ENCODE measurements at places on chromosomes 12 and 14. TPM values are rescaled to one million over a fixed set of nuclear protein-coding genes. Genes with fewer than 3 reads are reported as not detected.
A peak's percentile ranks its signal among the peaks of the same experiment; 100 is the strongest.

DNA sequence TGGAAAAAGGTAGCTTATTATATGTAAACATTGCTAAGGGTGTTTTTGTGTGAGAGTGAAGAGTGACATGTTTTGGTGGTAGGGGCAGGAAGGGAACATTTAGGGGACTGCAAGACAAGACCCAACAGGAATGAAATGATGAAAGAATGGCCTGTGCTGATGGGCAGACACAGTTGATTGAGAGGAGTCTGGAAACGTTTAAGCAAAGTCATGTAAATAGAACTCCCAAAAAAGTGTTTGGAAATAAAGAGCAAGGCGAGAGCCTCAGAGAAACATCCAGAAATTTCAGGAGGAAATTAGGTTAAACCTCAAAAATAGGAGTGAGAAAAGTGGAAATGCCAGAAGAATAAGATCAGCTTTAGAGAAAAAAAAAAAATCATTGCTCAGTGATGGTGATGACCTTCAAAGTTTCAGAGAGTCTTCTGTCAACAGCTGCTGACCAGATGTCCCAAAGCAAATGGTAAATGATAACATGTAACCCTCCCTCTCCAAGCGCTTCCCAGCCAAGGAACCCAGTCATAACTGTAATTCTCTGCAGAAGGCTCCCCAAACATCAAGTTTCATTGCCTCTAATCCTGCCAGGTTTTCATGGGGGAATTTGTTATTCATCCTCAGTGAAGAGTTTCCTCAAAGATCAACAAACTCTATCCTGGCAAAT, 223.2 kb upstream of the FAR2 start:
- H3K36me3 ChIP-seq, result no peaks in the 10 kb centered on the region
- no peak overlapping the region for H3K4me3 ChIP-seq
- H3K27me3 ChIP-seq, result no peaks in the 10 kb centered on the region
- no peak overlapping the region for H3K27ac ChIP-seq
- no peak for DNase-seq

DNA sequence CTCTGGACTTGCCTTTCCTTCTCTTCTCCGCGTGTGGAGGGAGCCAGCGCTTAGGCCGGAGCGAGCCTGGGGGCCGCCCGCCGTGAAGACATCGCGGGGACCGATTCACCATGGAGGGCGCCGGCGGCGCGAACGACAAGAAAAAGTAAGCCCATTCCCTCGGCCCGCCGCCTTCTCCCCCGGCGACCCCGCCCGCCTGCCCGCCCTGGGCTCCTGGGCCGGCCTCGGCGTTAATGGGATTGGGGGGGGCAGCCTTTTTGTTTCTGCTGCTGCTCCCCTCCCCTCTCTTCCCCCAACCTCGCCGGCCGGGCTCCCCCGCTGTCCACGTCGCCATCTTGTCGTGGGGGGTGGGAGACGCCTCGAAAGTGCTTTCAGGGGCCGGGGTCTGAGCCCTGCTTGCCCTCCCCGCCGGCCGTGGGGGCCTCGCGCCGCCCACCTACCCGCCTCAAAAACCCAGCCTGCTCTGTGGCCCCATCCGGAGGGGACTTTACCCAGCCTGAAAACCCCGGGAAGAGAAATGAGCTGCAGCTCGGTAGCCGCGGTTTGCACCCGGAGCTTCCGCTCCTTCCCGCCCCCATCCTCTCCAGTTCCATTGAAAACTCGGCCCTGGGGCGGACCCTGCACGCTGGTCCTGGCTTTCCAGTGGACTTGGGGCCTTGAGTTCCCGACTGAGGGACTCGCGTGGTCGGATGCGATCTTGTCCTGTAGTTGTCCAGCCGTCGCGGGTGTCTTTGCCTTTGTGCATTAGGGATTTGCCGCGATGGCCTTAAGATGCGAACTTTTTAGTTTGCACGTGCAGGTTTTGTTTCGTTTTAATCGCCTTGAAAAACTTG, 598 bp downstream of the HIF1A start:
- peaks cover 39% of the 10 kb centered on the region for H3K4me1 ChIP-seq
- no peaks in the 10 kb centered on the region for H3K27me3 ChIP-seq
- peak overlapping the region; percentile 84 for H3K4me3 ChIP-seq
- H3K27ac ChIP-seq, result peak overlapping the region; percentile 95
- DNase-seq, result peak; percentile 61

GRCh38 chr14:31125231-31125630, 82.4 kb downstream of the HECTD1 start:
- no peak overlapping the region for H3K27ac ChIP-seq
- H3K4me1 ChIP-seq, result peaks cover 8% of the 10 kb centered on the region
- peaks cover 7% of the 10 kb centered on the region for H3K36me3 ChIP-seq
- no peak overlapping the region for H3K4me3 ChIP-seq

GRCh38 chr14:106141242-106142220, 615.1 kb downstream of the TMEM121 start:
- no peak overlapping the region for H3K4me3 ChIP-seq
- no peaks in the 10 kb centered on the region for H3K27me3 ChIP-seq
- H3K27ac ChIP-seq, result no peak overlapping the region

DNA sequence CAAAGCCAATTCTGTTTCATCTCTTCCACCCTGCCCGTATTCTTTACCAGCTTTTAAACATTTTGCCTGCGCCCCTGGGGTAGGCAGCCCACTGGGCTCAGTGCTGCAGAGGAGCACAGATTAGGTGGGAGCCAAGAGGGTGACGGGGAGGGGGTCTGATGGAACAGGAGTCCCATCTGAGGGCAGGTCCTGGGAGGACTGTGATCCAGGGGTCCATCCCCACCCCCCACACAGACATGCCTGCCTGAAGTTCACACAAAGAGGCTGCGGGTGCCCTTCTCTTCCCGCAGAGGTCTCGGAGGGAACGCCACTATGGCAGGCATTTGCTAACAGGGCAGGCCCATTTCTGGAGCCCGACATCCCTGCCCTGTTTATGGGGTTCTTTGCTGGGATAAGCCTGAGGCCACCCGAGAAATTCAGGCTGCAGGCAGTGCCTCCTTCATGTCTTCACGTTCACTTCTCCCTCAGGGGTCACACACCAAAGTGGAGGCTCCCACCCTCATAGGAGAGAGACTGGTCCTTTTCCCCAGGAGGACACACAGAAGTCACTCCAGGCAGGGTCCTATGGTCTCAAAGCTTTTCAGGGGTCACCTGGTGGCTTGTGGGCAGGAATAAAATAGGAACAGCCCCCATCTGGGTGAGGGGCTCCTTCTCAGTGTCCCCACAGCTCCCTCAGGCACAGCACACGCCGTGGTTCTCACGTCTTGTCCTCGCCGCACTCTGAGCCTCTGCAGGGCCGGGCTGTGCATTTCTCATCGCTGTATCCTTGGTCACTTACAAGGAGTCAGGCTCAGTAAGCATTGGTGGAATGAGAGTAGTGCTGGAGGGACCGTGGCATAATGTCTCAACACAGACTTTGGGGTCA, 12.9 kb downstream of the VASH1 start:
- H3K4me1 ChIP-seq, result peaks cover 17% of the 10 kb centered on the region
- H3K36me3 ChIP-seq, result no peaks in the 10 kb centered on the region
- no peaks in the 10 kb centered on the region for H3K27me3 ChIP-seq
- no peak overlapping the region for H3K27ac ChIP-seq

Gene KCNC2
- total RNA-seq, result not detected

DNA sequence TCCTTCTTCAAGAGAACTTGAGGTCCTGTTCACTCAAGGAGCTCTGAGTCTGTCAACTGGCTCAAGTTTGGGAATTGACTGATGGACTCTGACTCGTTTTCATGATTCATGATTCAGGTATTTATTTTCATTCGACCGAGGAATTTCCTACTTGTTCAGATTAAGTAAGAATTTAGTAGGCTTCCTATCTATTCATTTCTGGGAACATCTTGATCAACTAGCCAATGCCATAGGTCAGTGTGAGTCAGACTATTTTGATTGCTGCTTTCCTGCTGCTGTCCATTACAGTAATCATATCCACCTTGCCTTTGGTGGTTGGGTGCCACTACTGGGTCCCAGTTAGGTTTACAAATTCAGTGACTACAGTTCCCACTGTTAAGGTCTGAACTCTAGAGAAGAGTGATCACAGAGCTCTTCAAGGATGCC, 6.1 kb downstream of the FAM186A start:
- H3K4me3 ChIP-seq, result no peak overlapping the region
- H3K4me1 ChIP-seq, result peaks cover 10% of the 10 kb centered on the region
- no peaks in the 10 kb centered on the region for H3K36me3 ChIP-seq
- no peak overlapping the region for H3K27ac ChIP-seq
- no peak for DNase-seq
- no peaks in the 10 kb centered on the region for H3K27me3 ChIP-seq

DNA sequence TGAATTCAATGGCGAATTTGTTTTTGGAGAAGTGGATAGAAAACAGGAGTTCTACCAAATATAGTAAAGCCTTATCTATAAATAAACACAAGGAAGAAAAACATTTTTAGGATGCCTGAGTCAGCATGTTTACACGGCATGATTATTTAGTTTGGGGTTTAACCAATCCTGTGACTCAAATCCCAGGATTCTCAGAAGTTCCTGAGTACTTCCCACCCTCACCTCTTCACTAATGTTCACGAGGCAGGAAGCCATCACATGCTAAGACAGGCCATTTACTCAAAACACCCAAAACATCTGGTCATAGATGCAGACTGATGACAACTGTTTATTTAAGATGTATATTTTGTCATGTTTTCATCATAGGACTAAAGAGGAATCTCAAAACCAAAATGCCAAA, 3.4 kb upstream of the GLRX5 start:
- no peak for DNase-seq
- H3K4me3 ChIP-seq, result no peak overlapping the region
- no peaks in the 10 kb centered on the region for H3K36me3 ChIP-seq

DNA sequence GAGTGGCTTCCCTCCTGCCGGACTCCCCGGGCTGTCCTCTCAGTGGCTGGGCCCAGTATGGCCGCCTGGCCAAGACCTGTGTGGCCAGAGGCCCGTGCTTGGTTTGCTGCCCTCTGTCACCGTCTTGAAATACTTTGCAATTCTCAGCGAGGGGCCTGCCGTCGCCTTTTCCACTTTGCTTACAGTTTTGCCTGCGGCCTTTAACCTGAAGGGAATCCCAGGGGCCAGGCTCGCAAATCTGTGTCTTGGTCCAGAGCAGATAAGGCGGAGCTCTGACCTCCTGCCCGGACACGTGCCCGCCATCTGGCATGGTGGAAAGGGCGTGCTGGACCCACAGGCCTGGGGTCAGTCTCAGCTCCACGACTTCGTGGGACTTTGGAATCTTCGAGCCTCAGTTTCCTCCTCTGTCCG, 10.9 kb upstream of the AMN start:
- H3K27me3 ChIP-seq, result no peaks in the 10 kb centered on the region
- no peaks in the 10 kb centered on the region for H3K36me3 ChIP-seq
- no peak overlapping the region for H3K27ac ChIP-seq
- no peaks in the 10 kb centered on the region for H3K4me1 ChIP-seq
- DNase-seq, result no peak
- no peak overlapping the region for H3K4me3 ChIP-seq

DNA sequence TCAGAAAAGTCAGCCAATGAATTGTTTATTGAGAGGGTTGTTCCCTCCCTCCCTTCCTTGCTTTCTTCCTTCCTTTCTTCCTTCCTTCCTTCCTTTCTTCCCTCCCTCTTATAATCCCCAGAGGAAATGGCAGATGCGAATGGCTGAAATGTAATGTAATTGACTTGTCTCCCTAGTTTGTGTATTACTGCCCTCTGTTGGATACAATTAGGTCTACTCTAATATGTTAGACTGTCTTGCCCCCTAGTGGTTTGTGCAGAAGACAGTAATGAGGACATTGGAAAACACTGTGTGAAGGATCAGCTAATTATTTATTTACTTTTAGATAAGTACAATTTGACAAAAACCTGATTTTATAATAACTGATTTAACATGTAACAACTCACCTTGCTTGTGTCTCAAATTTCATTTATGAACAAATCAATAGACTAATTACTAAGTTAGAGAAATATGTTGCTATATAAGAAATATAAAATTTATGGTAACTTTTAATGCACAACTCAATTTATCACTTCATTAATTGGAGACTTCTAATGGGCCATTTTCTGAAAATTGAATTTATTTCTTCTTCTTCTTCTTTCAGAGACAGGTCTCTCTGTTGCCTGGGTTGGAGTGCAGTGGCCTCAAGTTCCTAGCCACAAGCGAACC, 229.8 kb upstream of the LRIG3 start:
- H3K4me3 ChIP-seq, result no peak overlapping the region
- no peaks in the 10 kb centered on the region for H3K36me3 ChIP-seq
- H3K4me1 ChIP-seq, result no peaks in the 10 kb centered on the region
- no peak overlapping the region for H3K27ac ChIP-seq
- no peaks in the 10 kb centered on the region for H3K27me3 ChIP-seq

DNA sequence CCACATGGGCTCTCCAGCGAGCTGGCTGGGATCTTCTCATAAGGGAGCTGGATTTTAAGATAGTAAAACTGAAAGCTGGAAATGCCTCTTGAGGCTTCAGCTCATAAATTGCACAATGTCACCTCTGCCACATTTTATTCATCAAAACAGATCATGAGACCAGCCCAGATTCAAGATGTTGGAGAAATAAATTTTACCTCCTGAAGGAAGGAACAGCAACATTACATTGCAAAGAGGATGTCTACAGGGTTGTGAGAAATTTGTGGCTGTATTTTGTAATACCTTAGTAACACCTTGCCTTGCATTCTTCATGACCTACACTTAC, 43.1 kb upstream of the KRR1 start:
- no peaks in the 10 kb centered on the region for H3K27me3 ChIP-seq
- H3K36me3 ChIP-seq, result no peaks in the 10 kb centered on the region
- H3K4me1 ChIP-seq, result peaks cover 24% of the 10 kb centered on the region
- no peak overlapping the region for H3K4me3 ChIP-seq

GRCh38 chr12:65495233-65495632, 216.8 kb downstream of the MSRB3 start:
- DNase-seq, result no peak
- no peaks in the 10 kb centered on the region for H3K36me3 ChIP-seq
- no peak overlapping the region for H3K27ac ChIP-seq

Gene NFATC4
- total RNA-seq, result 19.8 TPM

GRCh38 chr14:103545219-103545914, 16.4 kb downstream of the TRMT61A start:
- peaks cover 45% of the 10 kb centered on the region for H3K4me1 ChIP-seq
- H3K4me3 ChIP-seq, result no peak overlapping the region
- DNase-seq, result no peak
- H3K27ac ChIP-seq, result no peak overlapping the region
- no peaks in the 10 kb centered on the region for H3K36me3 ChIP-seq

GRCh38 chr12:107655281-107656065, 30.1 kb upstream of the PWP1 start:
- H3K36me3 ChIP-seq, result no peaks in the 10 kb centered on the region
- no peaks in the 10 kb centered on the region for H3K4me1 ChIP-seq
- H3K27me3 ChIP-seq, result no peaks in the 10 kb centered on the region
- no peak for DNase-seq
- no peak overlapping the region for H3K27ac ChIP-seq

- no peak overlapping the region for H3K27ac ChIP-seq
- no peak overlapping the region for H3K4me3 ChIP-seq
- peak; percentile 23 for DNase-seq
Measured at GRCh38 chr12:98725476-98726247, 80.6 kb downstream of the APAF1 start.

DNA sequence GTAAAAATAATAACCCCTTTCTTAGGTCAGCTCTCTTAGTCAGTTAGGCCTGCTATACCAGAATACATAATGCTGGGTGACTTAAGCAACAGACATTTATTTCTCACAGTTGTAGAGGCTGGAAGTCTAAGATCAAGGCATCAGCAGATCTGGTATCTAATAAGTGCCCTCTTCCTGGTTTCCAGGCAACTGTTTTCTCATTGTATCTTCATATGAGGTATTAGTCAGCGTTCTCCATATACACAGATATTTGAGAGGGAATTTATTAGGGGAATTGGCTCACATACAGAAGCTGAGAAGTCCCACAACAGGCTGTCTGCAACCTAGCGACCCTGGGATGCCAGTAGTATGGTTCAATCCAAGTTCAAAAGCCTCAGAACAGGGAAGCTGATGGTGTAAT, 896.0 kb downstream of the GALC start:
- no peaks in the 10 kb centered on the region for H3K27me3 ChIP-seq
- H3K36me3 ChIP-seq, result no peaks in the 10 kb centered on the region
- no peak overlapping the region for H3K27ac ChIP-seq
- no peak for DNase-seq
- no peak overlapping the region for H3K4me3 ChIP-seq
